Neural crest cell (in vitro differentiated cells): ENCODE measurements at places on chromosomes 7 and 10. TPM values are rescaled to one million over a fixed set of nuclear protein-coding genes. Genes with fewer than 3 reads are reported as not detected.

- DNase-seq, result no peak
Observed at GRCh38 chr10:82778908-82779307, 903.9 kb downstream of the NRG3 start.

DNA sequence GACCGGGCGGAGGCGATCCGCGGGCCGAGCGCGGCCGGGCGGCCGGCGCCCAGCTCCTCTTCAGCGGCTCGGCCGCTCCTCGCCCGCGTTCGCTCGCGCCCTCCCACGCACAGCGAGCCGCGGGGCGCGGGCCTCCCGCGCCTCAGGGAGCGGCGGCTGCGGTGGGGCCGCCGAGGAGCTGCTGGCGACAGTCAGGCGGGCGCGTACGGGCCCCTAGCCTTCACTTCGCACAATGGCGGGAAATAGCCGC, at the start of gene MCMBP:
Gene MCMBP, minus strand, starts transcription at position 234 of the 250 bp plus-strand sequence. CDS start 259 bp downstream, outside the sequence.
- DNase-seq, result no peak

GRCh38 chr10:18607503-18608378, 43.6 kb downstream of the NSUN6 start:
- no peak for DNase-seq

- DNase-seq, result no peak
Observed at GRCh38 chr10:35854661-35855060, 212.6 kb upstream of the FZD8 start.

DNA sequence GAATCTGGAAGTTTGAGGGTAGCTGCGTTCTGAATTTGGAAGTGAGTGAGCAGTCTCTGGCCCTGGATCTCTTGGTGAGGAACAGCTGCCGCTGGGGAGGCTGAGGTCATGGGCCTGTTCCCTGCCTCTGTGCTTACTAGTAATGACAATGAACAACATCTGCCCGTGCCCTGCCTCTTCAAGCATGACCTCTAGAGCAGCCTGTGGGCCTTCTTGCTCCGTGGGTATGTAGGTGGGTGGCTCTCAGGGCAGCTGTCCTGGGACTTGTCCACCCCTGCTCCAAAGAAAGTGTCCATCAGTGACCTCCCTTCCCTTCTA, 186.2 kb downstream of the CXCL12 start:
- no peak for DNase-seq

DNA sequence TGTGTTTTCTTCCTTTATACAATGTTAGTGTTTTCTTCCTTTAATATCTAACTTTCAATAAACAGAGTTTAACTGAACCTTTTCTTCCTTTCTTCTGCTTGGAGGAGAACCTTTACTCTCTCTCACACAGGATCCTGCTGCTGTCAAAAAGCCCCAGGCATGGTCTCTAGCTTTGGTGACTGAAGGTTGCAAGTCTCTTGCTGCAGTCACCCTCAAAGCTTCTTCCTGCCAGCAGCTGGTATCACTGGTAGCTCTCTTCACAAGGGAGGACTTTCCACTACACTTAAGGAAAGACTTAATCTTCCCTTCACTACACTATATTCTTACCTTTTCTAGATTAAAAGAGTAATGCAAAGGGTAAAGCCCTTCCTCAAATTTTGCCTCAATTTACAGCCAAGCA, 153.4 kb downstream of the SGMS1 start:
- DNase-seq, result no peak

- no peak for DNase-seq
Observed at GRCh38 chr10:70084189-70084588, 31.5 kb downstream of the MACROH2A2 start.

DNA sequence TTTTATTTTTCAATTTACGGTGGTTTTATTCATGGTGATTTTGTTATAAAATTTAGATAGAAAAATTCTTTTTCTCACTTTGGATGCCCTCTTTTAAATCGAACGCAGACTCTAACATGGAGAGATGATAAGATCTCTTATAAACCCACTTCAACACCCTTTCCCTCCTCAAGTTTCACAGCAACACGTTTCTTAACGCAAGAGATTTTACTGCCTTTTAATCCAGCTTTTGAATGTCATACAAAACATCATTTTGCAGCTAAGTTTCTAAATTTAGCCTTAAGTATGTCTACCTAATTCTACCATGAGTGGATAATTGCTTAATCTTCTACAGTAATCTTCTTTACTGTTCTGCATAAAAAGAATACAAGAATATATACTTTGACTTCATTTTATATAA, 70.0 kb downstream of the SEMA3C start:
- no peak for DNase-seq

DNA sequence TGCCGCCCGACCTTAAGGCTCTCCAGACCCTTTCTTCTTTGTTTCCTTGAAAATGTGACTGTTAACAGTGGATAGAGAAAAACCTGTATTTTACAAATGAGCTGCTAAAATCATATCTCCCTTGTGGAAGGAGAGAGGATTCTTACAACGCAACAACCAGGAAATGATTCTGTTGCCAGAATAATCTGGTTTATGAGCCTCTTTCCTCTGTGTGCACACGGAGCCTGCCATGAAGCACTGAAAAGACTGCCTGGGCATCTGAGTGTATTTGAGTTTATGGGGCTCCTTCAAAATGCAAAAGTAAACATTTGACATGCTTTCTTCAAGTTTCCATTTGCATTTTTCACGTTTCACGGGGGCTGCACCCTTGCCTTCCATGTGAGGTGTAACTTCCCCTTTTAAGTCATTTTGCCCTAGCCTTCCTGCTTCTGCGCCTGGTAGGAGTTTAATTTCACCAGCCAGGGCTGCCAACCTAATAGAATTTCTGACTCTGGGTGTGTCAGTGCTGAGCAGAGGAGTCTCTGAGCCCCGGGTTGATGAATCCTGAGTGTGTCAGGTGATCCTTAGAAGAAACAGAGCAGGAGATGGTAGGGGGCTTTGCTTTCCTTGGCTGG, 101.2 kb downstream of the GRB10 start:
- DNase-seq, result no peak

GRCh38 chr10:79409726-79410085, 35.7 kb downstream of the ZCCHC24 start:
- peak; percentile 53 for DNase-seq

DNA sequence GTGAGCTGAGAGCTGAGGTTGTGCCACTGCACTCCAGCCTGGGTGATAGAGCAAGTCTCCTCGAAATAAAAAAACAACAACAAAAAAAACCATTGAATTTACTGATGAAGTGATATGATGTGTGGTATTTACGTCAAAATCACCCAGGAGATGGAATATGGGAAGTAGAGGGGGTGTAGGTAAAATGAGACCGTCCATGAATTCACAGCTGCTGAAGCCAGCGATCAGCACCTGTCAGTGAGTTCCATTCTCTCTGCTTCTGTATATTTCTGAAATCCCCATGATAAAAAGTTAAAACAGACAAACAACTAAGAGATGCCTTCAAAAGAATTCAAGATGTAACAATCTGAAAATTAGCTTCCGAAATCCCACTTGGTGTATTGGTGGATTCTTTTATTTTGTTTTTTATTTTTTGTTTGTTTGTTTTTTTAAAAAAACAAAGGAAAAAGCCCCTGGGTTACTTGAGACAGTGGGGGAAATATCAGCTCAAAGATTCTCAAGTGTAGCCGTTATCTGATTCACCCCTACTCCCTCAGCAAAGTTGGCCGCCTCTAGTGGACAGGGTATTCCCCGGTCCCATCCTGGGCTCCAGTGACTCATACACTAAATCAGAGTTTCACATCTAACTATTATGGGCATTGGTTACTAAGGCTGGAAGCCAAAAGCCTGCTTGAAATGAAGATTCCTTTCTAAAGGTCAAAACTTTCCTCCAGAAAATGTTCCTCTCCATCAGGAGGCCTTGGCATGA, 76.4 kb downstream of the MAP3K8 start:
- no peak for DNase-seq

DNA sequence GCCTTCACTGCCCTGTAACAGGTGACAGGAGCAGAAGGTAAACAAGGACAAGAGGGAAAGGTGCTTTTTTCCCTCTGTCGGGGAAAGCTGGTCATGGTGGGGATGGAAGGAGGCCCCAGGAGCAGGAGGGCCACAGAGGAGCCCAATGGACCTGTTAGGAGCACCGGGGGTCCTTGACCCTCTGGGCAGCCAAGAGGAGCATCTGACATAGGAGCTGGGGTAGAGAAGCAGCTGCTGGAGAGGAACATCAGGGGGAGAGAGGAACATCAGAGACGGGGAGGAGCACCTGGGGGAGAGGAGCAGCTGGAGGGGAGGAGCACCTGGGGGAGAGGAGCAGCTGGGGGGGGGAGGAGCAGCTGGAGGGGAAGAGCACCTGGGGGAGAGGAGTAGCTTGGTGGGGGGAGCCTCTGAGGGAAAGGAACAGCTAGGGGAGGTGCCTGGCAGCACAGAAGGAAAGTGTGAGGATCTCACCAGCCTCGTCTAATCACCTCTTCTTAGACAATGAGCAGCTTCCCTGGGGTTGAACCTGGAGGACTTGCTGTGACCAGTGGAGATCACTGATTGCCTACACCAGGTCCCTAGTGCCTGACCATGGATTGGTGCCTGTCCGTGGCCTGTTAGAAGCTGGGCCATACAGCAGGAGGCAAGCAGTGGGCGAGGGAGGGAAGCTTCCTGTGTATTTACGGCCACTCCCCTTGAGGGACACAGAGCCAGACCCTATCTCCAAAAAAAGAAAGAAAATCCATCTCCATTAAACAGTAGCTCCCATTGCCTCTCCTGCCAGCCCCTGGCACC, 37.6 kb downstream of the JAKMIP3 start:
- no peak for DNase-seq

DNA sequence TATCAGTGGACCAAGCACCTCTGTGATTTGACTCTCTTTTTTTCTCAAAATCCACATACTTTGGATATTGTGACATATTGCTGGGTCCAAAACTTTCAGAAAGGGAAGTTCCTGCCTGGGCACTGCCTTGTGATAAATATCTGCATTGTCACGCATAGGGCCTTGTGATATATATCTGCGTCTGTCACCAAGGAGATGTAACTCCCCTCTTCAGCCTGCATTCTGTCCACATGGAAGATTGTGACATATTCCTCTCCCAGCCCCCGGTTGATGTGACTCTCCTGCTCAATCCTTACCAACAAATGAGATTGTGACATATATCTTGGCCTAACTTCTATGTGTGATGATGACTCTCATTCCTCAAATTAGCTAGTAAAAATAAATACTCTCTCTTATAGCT, 25.4 kb upstream of the ZNF107 start:
- no peak for DNase-seq

The SLC16A9 gene
- 21.0 and 23.1 TPM in 2 replicates for total RNA-seq

The LCOR gene
- 53.0 and 54.4 TPM in 2 replicates for total RNA-seq

The LRRC17 gene
- total RNA-seq, result 34.9 and 35.8 TPM in 2 replicates

The CXCL12 gene
- total RNA-seq, result 3.6 and 4.0 TPM in 2 replicates

The LHPP gene
- 8.0 and 8.8 TPM in 2 replicates for total RNA-seq

The AKR1D1 gene
- total RNA-seq, result not detected in 2 replicates
